Activated CD8-positive, alpha-beta T cell treated with anti-CD3 and anti-CD28 coated beads, Interleukin-2, amount 10 ng/mL, durations not matched to agents 7 days and 5 days (primary cell): ENCODE measurements at places on chromosomes 4 and X.

DNA sequence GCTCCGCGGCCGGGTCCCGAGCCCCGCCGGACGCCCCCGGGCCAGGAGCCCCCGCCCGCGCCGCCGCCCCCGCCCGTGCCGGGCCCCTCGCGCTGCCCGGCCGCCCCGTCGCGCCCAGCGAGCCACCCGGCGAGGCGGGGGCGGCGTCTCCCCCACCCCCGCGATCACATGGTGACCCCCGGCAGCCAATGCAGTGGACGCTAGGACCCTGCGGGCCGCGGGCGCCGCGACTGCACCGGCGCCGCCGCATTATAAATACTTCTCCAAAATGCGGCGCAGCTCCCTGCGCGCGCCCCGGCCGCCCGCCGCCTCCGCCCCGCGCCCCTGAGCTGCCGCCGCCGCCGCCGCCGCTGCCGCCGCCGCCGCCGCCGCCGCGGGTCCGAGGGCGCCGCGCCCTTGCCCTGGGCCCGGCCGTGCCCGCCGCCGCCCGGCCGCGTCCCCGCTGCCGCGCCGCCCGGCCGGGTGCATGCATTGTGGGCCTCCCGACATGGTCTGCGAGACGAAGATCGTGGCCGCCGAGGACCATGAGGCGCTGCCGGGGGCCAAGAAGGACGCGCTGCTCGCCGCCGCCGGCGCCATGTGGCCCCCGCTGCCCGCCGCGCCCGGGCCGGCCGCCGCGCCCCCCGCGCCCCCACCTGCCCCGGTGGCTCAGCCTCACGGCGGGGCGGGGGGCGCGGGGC is at the start of gene NAT8L:
NAT8L (plus strand) TSS at position 282 of the 680 bp plus-strand sequence; CDS start at position 467, 185 bp downstream.
- peaks cover 2% of the 10 kb centered on the region for H3K4me1 ChIP-seq
- H3K4me3 ChIP-seq: no peak within 1 kb of the TSS

DNA sequence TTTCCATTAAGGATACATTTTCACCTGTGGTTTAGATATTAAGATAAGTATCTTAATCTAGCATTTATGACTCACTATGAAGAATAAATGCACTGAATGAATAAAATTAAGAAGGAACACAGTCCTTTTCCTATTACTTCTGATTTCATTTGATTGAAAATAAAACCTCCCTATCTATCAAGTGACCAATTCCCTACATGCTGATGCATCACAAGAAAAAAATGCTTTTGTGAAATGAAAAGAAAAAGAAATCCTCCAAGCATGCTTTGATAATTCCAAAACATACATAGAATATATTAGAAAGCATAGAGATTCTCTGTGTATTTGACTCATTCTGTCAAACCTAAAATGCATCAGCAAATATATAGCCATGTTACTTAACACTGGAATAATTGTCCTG is 37.1 kb downstream of the PCDH10 start:
- H3K4me3 ChIP-seq: no peak overlapping the region
- no peaks in the 10 kb centered on the region for H3K36me3 ChIP-seq
- no peak overlapping the region for H3K27ac ChIP-seq
- no peak for DNase-seq
- H3K27me3 ChIP-seq: no peaks in the 10 kb centered on the region

DNA sequence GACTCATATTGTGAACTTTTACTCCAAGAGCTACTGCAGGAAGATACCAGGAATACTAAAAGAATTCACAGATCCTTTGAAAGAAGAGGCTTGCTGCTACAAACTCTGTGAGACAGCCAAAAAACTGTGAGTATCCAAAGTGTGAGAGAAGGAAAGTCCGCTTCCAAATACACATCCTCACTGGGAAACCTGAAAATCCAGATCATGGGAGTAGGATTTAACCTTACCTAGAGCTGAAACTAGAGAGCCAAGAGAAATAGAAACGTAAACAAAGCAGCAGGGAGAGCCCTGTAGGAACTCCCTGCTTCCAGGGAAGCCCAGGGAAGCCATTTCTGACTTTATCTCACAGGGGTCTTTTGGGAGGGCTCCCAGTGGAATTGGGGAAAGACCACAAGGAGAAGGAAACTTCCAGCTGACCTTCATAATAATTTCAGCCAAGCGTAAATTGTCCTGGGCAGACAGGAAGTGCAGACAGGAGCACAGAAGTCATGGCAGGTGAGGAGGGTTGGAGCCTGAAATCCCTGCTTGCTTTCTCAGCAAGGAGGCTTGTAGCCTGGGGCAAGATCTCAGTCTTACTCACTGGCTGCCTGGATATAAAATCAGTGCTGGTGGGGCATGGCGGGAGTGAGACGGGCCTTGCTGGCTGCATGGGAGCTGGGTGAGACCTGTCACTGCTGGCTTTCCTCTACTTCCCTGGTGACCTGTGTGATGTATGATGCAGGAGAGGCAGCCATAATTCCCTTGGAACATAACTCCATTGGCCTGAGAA is 26.2 kb upstream of the NFKB1 start:
- H3K27me3 ChIP-seq: no peaks in the 10 kb centered on the region
- DNase-seq: no peak
- H3K27ac ChIP-seq: no peak overlapping the region
- H3K36me3 ChIP-seq: peaks cover 19% of the 10 kb centered on the region

DNA sequence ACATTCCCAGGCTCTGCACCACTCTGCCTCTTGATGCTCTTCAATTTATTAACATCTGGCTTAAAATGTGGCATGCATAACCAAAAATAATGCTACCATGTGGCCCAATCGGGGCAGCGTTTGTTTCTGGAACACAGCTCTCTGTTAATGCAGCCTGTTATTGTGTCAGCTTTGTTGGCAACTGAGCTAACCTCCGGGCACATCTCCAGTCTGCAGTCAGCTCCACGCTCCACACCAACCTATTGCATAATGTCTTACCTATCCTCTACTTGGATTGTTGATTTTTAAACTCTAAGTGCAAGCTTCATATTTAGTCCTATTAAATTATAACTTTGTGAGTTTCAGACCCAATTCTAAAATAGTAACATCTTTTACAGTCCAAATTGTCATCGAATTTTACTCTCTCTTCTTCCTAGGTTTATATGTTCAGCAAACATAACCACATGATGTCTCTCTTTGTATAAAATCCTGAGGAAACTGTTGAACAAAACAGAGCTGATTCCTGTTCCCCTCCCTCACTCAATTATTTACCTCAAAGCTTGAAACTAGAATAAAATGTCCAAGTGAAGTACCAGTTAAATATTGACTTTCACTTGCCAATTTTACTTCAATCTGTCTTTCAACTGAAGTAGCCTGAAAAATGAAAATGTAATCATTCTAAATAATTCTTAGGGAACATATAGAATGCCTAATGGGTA is 92.2 kb upstream of the RAPGEF2 start:
- no peaks in the 10 kb centered on the region for H3K4me1 ChIP-seq
- H3K27me3 ChIP-seq: peaks cover 4% of the 10 kb centered on the region
- H3K36me3 ChIP-seq: no peaks in the 10 kb centered on the region
- no peak for DNase-seq

DNA sequence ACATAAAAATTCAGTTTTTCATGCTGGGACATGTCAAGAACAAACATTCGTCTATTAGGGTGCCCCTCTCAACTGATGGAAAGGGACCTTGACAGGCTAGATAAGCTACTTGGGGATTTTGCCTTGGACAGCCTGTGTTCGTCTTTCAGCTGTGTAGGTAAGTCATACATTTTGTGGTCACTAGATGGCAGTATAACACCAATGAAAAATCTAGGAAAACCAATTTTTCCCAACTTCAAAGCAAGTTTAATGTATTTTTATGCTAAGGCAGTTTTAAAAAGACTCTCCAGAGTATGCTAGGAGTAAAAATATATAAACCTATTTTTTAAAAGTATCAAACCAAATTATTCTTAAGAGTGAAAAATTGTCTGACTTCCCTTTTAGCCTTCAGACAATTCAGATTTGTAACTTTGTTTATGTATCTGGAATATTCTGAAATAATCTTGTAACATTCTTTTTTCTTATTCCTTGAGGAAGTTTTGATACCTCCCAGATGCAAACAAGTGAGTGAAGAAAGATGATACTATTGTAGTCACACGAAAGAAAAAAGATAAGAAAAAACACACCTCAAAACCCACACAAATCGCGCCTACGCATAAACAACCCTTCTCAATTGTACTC is 158.3 kb downstream of the CPE start:
- no peaks in the 10 kb centered on the region for H3K4me1 ChIP-seq
- no peaks in the 10 kb centered on the region for H3K36me3 ChIP-seq
- peaks cover 4% of the 10 kb centered on the region for H3K27me3 ChIP-seq
- H3K4me3 ChIP-seq: no peak overlapping the region

- peaks cover 76% of the 10 kb centered on the region for H3K4me1 ChIP-seq
- H3K27me3 ChIP-seq: no peaks in the 10 kb centered on the region
- peaks cover 19% of the 10 kb centered on the region for H3K36me3 ChIP-seq
- peak; percentile 72 for DNase-seq
- peak overlapping the region; percentile 87 for H3K27ac ChIP-seq
Observed at GRCh38 chr4:83219344-83220331, 65.0 kb downstream of the COQ2 start.

GRCh38 chrX:68571292-68571609 is 72.4 kb downstream of the YIPF6 start:
- H3K4me3 ChIP-seq: no peak overlapping the region
- no peak overlapping the region for H3K27ac ChIP-seq
- no peaks in the 10 kb centered on the region for H3K27me3 ChIP-seq
- no peaks in the 10 kb centered on the region for H3K36me3 ChIP-seq

GRCh38 chr4:100929135-100929534 is 411.3 kb upstream of the EMCN start:
- H3K36me3 ChIP-seq: no peaks in the 10 kb centered on the region
- no peak overlapping the region for H3K4me3 ChIP-seq
- H3K27me3 ChIP-seq: peaks cover 6% of the 10 kb centered on the region
